ENCODE measurements at places on chromosomes 16 and 17.
A peak's percentile ranks its signal among the peaks of the same experiment; 100 is the strongest.

GRCh38 chr16:25613931-25614330 is 77.8 kb upstream of the HS3ST4 start:
- DNase-seq = no peak

DNA sequence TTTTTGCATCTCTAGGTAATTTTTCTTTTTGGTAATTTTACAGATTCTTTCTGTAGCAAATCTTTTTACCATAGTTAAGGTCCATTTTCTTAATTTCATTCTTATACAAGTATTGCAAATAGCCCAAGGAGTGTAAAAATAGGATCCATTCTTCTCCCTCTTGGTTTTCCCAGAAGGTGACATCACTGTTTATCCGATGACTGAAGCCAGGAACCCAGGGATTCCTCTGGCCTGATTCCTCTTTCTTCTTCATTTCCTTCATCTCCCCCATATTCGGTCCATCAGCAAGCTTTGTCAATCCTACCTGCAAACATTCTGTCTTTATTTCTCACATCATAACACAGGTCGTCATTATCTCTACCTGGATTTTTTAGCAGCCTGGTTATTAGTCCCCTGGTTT is 5.3 kb downstream of the RBBP6 start:
- peak; percentile 19 for DNase-seq

GRCh38 chr16:76749780-76750375 is 441.1 kb upstream of the MON1B start:
- DNase-seq = no peak

DNA sequence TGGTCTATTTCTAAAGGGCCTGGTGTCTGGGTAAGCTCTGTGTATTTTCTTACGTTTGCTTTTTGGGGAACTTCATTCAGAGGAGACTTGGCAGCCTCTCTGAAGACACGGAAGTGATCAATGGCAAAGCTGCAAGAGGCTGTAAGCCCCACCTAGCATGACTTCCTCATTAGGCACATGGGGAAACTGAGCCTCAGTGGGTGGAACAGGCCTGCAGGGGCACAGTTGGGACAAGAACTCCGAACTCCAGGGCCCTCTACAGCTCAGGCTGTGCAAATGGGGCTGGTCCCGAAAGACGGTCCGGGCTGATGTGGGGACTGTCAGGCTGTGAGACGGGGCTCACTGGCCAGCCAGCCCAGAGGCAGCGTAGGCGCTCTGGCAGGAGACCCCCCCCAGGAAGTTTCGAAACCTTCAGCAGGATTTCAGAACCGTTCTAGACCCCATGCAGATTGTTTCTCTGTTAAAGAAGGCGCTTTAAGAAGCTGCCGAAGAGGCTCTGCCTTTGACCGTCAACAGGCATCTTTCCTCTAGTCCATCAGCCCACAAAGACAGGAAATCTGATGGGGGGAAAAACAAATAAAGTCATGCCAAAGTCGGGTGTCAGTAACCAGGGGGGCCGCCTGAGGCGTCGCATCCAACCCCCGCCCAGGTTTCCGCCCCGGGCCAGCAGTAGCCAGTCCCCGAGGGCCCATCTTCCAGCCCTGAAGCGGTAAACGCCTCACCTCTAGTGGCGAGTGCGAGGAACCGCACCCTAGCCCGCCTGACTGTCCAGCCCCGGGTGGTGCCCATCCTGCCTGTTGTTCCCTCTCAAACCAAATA is 79.8 kb upstream of the TBC1D3K start:
- DNase-seq = peak; percentile 90

DNA sequence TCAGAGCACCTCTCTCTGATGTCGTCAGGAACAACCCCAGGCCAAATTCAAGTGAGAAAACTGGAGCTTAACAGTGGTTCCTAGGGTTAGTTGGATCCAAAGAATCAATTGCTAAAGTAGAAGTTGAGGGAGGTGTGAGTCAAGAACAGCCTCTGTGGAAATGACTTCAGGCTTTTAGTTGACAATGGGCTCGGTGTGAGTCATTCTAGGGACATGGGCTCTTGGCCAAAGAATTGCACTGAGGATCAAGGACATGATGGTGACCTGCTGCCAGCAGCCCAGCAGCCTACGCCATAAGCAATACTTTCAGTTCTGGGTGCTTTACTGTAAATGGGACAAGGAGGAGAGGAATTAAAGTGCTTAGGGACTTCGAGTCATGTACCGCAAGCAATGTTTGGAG is 32.1 kb upstream of the SMURF2 start:
- no peak for DNase-seq

All from AG20443 (cell line).